IPS DF 6.9 (cell line): ENCODE measurements at places on chromosomes 6 and 20.

GRCh38 chr20:1291191-1291741, 25.2 kb downstream of the SNPH start:
- DNase-seq, result no peak

GRCh38 chr6:3524456-3524855, 67.6 kb upstream of the SLC22A23 start:
- no peak for DNase-seq

GRCh38 chr6:7138921-7139358, 31.2 kb downstream of the RREB1 start:
- no peak for DNase-seq

GRCh38 chr20:51338692-51339440, 203.7 kb downstream of the NFATC2 start:
- DNase-seq, result no peak

DNA sequence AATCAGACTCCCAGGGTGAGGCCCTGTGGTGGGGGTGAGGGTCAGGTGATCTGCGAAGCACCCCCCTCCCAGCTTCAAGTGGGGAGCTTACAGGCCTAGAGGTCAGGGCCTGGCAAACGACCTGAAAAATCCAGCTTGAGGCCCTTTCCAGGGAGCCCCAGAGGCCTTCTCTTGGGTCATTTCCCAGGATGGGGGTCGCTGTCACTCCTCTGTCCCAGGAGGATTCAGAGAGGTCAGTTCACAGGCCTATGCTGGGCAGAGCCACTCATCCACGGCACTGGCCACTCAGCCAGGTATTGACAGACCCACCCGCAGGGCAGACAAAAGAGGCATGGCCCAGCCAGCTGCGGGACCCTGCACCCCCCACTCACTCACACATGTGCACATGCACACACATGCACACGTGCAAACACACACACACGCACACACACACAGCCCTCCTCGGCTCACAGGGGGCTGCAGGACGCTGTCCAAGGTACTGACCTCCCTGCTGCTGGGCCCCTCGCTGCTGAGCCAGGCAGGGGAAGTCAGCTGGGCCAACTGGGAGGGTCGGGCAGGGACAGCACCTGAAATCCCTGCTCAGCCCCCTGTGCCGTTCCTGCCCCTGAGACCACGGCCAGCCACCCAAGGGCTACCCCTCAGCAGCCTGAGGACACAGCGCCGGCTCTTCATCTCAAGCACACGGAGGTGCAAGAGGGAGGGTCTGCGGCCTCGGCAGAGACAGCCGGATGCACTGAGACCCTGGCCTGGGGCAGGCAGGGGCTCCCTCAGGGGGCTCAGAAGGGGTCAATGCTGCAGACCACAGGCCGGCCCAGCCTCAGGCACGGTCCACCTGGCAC, 113.8 kb downstream of the TAF4 start:
- no peak for DNase-seq
